ENCODE measurements at places on chromosomes 3 and 15.

- no peak for DNase-seq
Measured at GRCh38 chr3:157370867-157371266, 65.8 kb upstream of the PTX3 start.

GRCh38 chr3:54714035-54714434 is 213.8 kb downstream of the LRTM1 start:
- DNase-seq, result no peak

- no peak for DNase-seq
Measured at GRCh38 chr3:37819591-37819990, 42.1 kb upstream of the CTDSPL start.

GRCh38 chr15:98583771-98584430 is 64.4 kb upstream of the IGF1R start:
- no peak for DNase-seq

DNA sequence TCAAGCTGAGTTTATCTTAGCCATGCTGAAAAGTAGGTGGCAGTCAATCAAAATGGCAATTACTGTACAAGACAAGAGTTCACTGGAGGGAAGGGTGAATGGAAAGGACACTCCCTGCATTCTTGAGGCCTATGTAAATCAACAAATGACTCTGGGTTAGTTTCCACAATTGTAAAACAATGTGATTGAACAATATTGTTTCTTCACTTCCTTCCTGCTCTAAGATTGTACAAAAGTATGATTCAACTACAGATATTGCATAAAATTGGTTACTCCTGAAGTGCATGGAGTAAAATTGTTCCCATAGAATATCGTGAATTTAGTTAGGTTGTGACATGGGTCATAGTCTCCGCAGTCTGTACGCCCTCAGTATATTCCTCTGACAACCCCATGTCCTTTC is 277.6 kb downstream of the LPP start:
- DNase-seq, result peak; percentile 95

DNA sequence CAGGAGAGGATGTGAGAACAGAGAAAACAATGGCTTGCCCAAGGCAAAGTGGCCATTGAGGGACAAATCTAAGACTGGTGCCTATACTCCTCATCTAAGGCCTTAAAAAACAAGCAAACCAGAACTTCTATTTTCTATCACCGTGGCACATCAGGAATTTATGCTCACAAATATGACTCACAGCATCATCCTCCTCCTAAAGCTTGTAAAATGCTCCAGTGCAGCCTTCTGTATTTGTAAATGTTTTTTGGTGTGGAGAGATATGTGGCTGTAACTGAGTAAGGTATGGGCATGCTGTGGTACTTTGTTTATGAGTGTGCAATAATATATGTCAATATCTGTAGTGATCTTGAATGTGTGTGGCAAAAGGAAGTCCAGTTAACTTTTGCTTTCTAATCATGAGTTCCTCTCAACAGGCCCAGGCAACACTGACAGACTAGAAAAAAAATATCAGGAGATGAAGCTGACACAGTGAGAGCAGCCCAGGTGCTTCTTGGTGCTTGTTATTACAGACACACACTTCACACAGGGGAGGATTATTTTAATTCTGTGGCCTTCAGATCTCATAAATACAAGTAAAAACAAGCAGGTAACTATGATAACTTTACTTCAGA is 60.3 kb downstream of the CTNNB1 start:
- peak; percentile 35 for DNase-seq

DNA sequence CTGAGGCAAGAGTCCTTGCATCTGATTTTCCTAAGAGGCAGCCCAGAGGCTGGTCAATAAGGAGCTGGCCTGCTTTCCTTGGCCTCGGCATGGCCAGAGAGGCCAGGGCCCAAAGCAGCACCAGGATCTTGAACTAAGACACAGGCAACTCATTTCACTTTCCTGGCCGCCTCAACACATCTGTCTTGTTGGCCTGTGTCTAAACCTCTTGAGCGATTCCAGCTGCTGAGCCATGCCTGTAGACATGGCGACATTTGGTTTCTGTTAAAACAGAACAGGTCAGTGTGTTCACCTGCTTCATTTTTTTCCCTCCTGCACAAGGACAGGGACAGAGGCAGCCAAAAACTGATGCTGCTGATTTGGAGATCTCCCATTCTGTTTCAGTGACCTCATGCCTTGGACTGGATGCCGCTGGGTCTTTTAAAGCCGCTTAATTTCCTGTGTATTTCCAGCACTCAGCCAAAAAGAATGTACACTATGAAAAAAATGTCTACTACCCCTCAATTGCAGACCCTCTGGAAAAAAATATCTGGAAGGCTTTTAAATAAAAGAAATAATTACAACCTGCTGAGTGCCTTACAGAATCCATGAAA is 266.6 kb upstream of the ICE2 start:
- no peak for DNase-seq

DNA sequence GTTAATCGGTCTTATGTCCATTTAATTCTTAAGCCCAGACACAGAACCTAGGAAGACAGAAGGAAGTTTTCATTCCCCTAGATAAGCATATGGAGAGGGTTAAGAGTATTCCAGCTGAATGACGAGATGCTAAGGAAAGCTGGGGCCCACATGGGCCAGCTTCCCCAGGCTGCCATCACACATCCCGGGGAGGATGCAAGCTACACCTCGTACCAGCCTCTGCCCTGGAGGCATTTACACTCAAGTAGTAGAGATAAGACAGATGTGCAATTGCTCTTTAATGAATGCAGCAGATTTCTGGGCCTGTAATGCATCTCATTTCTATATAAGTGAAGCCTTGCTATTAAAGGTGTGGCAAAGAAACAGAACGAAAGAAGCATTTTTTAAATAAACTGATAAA is 144.5 kb downstream of the MEX3B start:
- no peak for DNase-seq

All from bronchial epithelial cell (primary cell).